Activated naive CD4-positive, alpha-beta T cell treated with anti-CD3 and anti-CD28 coated beads, Interleukin-2, amount 10 ng/mL, durations not matched to agents 7 days and 5 days (primary cell): ENCODE measurements at places on chromosomes 6 and 20.
A peak's percentile ranks its signal among the peaks of the same experiment; 100 is the strongest.

- DNase-seq = no peak
Observed at GRCh38 chr6:13863699-13864155, 49.4 kb upstream of the MCUR1 start.

DNA sequence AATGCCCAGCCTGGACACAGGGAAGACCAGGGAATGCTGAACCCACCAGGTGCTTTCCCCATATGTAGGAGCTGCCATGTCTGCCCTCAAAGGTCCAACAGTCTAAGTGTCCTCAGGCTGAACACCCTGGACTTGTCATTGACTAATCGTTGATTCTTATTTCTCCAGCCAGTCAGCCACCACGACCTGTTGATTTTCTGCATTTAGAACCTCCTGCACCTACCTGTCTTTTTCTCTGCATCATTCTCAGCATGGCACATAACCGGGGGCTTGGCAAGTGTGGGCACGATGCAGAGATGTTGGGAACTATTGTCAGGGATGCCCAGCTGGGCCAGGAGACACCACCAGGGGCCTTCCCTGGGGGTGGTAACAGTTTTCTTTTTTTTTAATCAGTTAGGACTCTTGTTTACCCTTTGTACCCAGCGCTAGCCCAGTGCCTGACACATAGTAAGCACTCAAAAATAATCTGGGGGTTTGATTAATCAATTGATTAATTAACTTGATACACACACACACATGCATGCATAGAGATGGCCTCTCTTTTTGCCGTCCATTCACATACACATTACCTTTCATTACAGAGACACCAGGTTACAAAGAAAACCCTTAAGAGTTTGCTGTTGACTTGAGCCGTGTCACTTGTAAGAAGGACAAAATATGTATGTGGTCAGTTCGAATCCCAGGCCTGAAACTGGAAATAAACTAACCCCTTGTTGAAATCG lies 29.0 kb upstream of the SCUBE3 start:
- DNase-seq = no peak

DNA sequence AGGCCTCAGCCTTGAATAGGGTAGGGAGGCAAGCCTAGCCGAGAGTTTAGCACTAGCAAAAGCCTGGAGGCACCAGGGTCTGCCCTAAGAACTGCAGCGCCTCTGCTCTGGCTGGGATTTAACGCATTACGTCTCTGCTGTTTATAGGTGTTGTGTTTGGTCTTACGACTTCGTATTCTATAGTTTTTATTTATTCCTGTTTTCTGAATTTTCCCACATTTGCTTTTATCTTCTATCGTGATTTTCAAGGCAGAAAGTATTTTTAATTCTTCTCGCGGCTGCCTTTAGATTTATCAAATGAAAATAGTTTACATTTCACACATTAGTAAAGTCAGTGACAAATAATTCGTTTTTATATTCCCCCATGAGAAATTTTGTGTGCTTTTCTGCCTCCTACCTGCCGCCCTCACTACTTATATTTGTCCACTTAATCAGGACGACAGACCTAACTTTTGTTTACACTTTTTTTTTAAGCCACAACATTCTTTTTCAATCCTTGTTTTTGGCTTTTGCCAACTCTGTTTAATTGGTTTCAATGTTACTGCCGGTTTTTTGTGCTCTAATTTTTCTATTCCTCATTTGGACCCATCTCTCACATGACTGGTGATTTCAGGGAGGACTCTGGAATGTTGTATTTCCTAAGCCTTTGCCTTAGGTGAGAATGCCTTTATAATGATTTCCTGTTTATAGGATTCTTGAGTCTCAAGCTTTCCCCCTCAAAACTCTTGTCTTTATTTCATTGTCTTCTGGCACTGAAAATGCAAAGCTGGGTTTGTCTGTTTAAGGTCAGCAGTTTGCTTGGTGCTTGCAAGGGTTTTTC lies 1.3 kb upstream of the LZTS3 start:
- DNase-seq = no peak

- no peak for DNase-seq
Observed at GRCh38 chr6:3230256-3230882, 2.9 kb upstream of the TUBB2B start.

GRCh38 chr6:157747370-157747769 lies 75.7 kb upstream of the SNX9 start:
- DNase-seq = no peak

DNA sequence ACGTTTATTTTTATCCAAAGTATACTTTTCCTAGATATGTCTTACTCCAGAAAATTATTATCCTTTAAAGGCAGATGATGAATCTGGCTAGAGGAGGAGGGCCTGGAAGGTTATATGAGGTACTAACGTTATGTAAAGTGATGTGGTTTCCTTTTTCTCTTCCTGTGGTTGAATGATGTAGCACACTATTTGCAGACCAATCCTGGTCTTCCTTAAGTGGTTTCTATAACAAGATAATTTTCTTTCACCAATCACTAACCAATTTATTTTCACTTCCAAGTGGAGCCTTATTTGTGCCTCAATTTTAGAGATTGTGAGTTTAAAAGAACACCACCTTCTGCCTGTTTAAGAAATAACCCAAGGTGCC lies 154.6 kb upstream of the SOX4 start:
- no peak for DNase-seq

GRCh38 chr6:29953686-29954085 lies 11.4 kb downstream of the HLA-A start:
- DNase-seq = no peak

DNA sequence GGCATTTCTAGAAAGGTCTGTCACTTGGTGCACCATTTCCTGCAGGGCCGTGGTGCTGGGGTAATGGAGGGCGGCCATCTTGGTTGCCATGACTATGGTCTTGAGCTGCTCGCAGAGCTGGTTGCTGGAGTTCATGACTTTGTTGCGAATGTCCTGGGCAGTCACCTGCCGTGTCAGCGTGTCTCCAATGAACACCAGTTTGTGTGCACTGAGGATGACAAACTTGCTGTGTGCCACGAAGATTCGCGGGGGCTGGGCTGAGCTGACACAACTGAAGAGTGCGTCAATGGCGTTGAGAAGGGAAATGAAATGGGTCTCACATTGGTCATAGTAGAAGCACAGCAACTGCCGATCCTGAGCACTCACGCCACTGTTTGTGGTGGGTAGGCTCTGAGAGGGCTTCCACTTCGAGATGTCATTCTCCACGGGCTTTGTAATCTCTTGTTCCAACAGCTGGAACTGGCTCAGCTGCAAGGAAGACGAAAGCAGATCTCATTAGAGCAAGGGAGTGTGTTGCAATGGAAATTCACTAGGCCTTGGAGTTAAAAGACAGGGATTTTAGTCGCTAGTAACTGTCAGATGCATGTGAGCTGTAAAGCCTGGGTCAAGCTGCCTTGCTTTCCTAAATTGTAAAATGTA lies 47.1 kb downstream of the NEDD9 start:
- DNase-seq = no peak

GRCh38 chr6:16511723-16512489 lies 249.4 kb downstream of the ATXN1 start:
- DNase-seq = peak; percentile 60

DNA sequence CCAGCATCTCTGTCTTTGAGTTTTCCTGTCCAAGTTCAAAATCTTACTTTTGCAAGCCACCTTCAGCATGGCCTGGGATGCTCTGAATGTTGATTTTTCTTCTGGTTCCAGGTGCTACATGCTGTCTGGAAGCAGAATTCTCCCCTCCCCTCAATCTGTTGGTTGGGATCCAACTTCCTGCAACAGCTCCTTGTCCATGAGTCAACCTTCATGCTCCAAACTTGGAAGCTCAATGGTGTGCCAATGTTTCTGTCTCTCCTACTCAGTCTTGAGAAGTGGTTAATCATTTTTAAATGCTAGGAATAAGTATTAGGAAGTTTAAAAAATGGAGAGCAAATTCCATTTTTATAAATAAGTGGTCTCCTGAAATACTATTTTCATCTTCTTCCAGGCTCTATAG lies 33.2 kb upstream of the PLEKHG1 start:
- DNase-seq = no peak

DNA sequence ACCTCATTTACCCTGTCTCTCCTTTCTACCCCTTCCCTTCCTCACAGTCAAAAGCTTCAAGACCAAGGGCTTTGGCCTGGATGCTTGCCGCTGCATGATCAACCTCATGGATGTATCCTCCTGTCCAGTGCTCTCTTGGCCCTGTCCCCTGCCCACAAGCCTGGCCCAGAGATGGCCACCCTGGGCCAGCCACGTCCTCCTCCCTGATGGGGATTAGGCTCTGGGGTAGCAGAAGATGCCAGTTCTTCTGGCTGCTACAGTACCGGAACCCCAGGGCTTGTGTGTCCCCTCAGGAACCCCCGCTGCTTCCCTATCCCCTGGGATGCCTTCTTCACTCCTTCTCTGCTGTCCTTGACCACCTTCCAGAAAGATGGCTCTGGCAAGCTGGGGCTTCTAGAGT lies 22.3 kb downstream of the CAPN11 start:
- no peak for DNase-seq

DNA sequence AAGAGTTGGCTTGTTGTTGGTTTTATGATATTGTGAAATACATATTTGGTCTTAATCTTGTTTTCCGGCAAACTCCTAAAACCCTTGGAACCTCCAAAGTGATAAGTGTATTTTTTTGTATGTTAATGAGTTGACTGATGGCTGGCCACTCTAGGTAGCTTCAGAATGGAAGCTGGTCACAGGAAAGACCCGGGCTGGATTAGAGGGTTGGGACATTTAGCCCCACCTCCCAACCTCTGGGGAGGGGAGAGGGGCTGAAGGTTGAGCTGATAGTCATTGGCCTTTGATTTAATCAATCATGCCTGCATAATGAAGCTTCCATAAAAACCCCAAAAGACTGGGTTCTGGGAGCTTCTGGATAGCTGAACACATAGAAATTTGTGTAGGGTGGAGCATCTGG lies 42.7 kb downstream of the SASH1 start:
- no peak for DNase-seq

GRCh38 chr6:143538374-143538773 lies 26.9 kb upstream of the FUCA2 start:
- no peak for DNase-seq
